GM23338 (cell line): ENCODE measurements at places on chromosomes 11 and 22. TPM values are rescaled to one million over a fixed set of nuclear protein-coding genes. Genes with fewer than 3 reads are reported as not detected.
A peak's percentile ranks its signal among the peaks of the same experiment; 100 is the strongest.

DNA sequence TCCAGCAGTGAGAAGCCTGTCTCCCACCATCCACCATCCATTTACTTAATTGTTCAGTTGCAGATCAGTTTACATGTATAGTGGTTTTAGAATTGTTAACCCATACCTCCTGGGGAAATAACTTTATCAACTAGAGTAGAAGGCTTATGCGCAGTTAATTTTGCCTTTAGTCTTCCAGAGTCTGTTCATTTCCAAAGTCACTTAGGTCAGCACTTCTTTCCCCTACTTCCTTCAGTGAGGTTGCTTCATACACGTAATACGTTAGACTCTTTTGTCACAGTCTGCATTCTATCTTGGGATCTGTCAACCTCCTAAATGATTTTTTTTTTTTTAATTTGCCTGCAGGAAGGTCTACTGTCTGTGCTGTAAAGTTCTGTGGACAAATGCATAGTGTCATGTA is 495.6 kb upstream of the ISX start:
- no peak overlapping the region for H3K4me3 ChIP-seq
- H3K27me3 ChIP-seq: no peaks in the 10 kb centered on the region
- no peak for DNase-seq
- no peaks in the 10 kb centered on the region for H3K4me1 ChIP-seq
- no peak overlapping the region for H3K27ac ChIP-seq
- H3K36me3 ChIP-seq: no peaks in the 10 kb centered on the region

- H3K4me3 ChIP-seq: no peak overlapping the region
- no peaks in the 10 kb centered on the region for H3K4me1 ChIP-seq
- H3K27ac ChIP-seq: no peak overlapping the region
- no peak for DNase-seq
- H3K27me3 ChIP-seq: no peaks in the 10 kb centered on the region
These were observed 30.6 kb downstream of the EXPH5 start for GRCh38 chr11:108562746-108563581.

Gene SERPING1
- total RNA-seq: 40.8 and 42.3 TPM in 2 replicates

DNA sequence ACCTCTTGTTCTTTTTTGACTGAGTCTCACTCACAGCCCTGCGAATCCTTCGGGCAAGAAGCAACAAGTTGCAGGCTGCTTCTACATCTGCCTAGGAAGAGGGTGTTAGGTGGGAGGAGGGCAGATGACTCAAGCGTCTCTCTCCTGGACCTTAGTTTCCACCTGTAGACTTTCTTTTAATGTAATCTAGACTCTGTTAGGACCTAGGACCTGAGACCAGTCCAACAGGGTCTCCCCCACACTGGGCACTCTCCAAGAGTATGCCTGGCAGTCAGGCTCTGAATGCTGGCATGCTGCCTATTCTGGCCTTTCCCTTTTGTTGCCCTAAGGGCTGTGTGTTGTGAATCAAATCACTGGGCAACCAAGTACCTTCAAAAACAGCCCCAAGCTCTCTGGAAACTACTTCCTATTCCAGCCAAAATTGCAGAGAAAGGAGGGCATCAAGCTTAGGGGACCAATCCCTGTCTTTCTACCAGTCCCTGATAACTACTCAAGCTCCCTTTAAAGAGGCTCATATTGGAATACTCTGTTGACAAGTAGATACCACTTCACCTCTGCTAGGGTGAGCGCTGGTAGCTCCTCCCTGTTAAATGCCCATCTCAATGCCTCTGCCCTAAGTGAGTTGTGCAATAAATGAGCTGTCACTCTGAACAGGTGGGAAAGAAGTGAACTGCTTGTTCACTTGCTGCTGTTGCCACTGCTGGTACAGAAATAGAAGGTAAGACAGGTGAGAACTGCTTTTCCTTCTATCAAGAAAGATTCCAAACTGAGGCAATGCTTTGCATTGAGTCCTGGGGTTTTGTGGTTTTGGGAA is at the start of gene BBOX1:
Gene BBOX1 (plus strand): TSS at position 514 of the 814 bp plus-strand sequence. CDS start 14,616 bp downstream, outside the sequence.
- no peak within 1 kb of the TSS for H3K27ac ChIP-seq
- no peaks in the 10 kb centered on the region for H3K27me3 ChIP-seq
- H3K36me3 ChIP-seq: no peaks in the 10 kb centered on the region

Gene NAALAD2
- total RNA-seq: 4.3 and 12.4 TPM in 2 replicates

Gene CDCA5
- 63.3 and 70.9 TPM in 2 replicates for total RNA-seq

- H3K36me3 ChIP-seq: no peaks in the 10 kb centered on the region
- no peak overlapping the region for H3K4me3 ChIP-seq
- H3K4me1 ChIP-seq: peaks cover 17% of the 10 kb centered on the region
- no peak overlapping the region for H3K27ac ChIP-seq
- no peak for DNase-seq
These were observed 22.3 kb downstream of the ZBTB16 start for GRCh38 chr11:114081641-114082414.

- H3K4me1 ChIP-seq: no peaks in the 10 kb centered on the region
- DNase-seq: no peak
- H3K4me3 ChIP-seq: no peak overlapping the region
- no peaks in the 10 kb centered on the region for H3K27me3 ChIP-seq
- no peaks in the 10 kb centered on the region for H3K36me3 ChIP-seq
These were observed 14.9 kb downstream of the DSCAML1 start for GRCh38 chr11:117782101-117782500.

DNA sequence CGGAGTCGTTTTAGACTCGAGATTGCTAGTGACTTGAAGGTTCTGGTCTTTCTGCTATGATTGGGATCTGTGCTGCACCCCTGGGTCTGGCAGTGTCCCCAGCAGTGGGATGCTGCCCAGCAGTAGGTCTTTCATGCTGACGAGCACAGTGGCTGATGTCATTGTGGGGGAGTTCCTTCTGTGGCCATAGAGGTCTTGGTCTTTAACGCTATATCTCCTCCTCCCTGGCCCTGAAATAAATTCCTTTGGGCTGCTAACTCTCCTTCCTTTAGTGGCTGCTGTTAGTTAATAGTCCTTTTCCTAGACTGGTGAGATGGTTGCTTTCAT is 136.3 kb downstream of the TEAD1 start:
- H3K36me3 ChIP-seq: no peaks in the 10 kb centered on the region
- DNase-seq: no peak
- H3K27me3 ChIP-seq: no peaks in the 10 kb centered on the region
- H3K27ac ChIP-seq: no peak overlapping the region

GRCh38 chr11:47393163-47394049 is 15.0 kb upstream of the SLC39A13 start:
- H3K27me3 ChIP-seq: no peaks in the 10 kb centered on the region
- no peak overlapping the region for H3K27ac ChIP-seq
- no peaks in the 10 kb centered on the region; the same call in 1 of the 2 replicates for H3K4me1 ChIP-seq
- no peaks in the 10 kb centered on the region for H3K36me3 ChIP-seq
- DNase-seq: no peak
- H3K4me3 ChIP-seq: no peak overlapping the region

Gene ATG13
- total RNA-seq: 71.1 and 71.4 TPM in 2 replicates

GRCh38 chr11:111944139-111944538 is 7.0 kb downstream of the DIXDC1 start:
- peak overlapping the region; percentile 29; the same call in 1 of the 2 replicates for H3K27ac ChIP-seq
- H3K4me3 ChIP-seq: no peak overlapping the region
- peak; percentile 52 for DNase-seq
- no peaks in the 10 kb centered on the region for H3K36me3 ChIP-seq

DNA sequence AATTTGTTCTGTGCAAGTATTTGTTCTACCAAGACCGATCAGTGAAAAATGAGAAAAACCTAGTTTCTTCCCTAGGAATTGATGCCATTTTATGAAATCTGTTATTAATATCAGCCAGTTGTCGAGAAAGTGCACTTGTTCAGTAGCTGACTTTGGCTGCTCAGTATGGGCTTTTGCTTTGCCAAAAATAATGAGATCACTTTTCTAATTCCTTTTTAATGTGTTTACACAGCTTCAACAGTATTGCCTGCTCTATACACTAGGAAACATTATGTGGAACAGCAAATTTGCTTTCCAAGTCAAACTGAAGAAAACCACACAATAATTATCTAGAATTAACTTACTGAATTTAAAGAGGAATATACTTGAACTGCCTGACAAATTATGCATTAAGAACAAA is 34.4 kb downstream of the SCUBE2 start:
- no peaks in the 10 kb centered on the region for H3K27me3 ChIP-seq
- H3K4me3 ChIP-seq: no peak overlapping the region
- no peak for DNase-seq
- no peak overlapping the region for H3K27ac ChIP-seq
- no peaks in the 10 kb centered on the region for H3K36me3 ChIP-seq
- H3K4me1 ChIP-seq: no peaks in the 10 kb centered on the region; the same call in 1 of the 2 replicates

Gene POU2AF2
- not detected in 2 replicates for total RNA-seq

Gene NAALADL1
- 11.0 and 13.7 TPM in 2 replicates for total RNA-seq

Gene RAB6A
- 107 and 127 TPM in 2 replicates for total RNA-seq

- DNase-seq: peak; percentile 100
- no peaks in the 10 kb centered on the region for H3K36me3 ChIP-seq
- H3K4me3 ChIP-seq: peak within 1 kb of the TSS; percentile 88
- peak within 1 kb of the TSS; percentile 94 for H3K27ac ChIP-seq
- no peaks in the 10 kb centered on the region for H3K27me3 ChIP-seq
These were observed at the start of gene CSTF3 for GRCh38 chr11:33161120-33162005. CSTF3 (minus strand) TSS chr11:33161480; CDS start chr11:33161325, 155 bp downstream.

DNA sequence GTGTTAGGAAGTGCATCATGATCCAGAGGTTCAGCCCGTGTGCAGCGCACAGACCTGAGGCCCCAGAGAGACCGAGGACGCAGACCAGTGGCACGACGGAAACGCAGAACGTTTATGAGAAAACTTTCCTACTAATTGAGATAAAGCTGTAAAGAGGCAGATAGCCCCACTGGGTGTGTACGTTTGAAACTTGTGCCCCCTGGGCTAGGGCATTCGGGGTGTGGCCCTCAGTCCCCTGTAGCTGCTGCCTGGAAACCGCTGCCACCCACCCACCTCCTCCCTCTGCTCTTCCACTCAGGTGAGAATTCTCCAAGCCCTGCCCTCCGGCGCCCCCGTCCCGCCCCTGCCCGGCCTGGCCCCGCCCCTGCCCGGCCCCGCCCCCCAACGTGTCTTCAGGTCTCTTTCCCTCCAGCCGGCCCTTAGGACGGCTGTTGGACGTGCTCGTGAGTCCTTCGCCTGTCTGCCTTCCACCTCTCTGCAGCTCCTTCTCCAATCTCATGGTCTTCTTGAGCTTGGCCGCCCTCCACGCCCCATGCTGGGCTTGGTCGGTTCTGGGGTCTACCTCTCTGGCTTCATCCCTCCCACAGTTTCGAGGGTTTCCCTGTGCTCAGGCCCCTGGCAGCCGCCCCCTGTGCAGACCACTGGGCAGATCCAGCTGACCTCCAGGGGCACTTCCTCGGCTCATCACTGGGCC is 12.1 kb downstream of the MAPK8IP2 start:
- no peak overlapping the region for H3K27ac ChIP-seq
- peak; percentile 70 for DNase-seq
- H3K4me1 ChIP-seq: no peaks in the 10 kb centered on the region; the same call in 1 of the 2 replicates
- no peaks in the 10 kb centered on the region for H3K36me3 ChIP-seq

- no peaks in the 10 kb centered on the region for H3K27me3 ChIP-seq
- H3K36me3 ChIP-seq: no peaks in the 10 kb centered on the region
- no peak overlapping the region for H3K27ac ChIP-seq
- DNase-seq: no peak
- H3K4me1 ChIP-seq: no peaks in the 10 kb centered on the region
These were observed 47.5 kb upstream of the PICALM start for GRCh38 chr11:86116386-86116726.

GRCh38 chr11:58575377-58576020 is at the start of gene LPXN:
LPXN (minus strand) TSS chr11:58575856; CDS start chr11:58575772, 84 bp downstream.
- H3K4me1 ChIP-seq: peaks cover 3% of the 10 kb centered on the region; the same call in 1 of the 2 replicates
- no peaks in the 10 kb centered on the region for H3K27me3 ChIP-seq
- peak within 1 kb of the TSS; percentile 71; the same call in 1 of the 2 replicates for H3K4me3 ChIP-seq

- peaks cover 8% of the 10 kb centered on the region; the same call in 1 of the 2 replicates for H3K4me1 ChIP-seq
- no peak overlapping the region for H3K4me3 ChIP-seq
- H3K27ac ChIP-seq: no peak overlapping the region
- no peaks in the 10 kb centered on the region for H3K36me3 ChIP-seq
- no peak for DNase-seq
These were observed 357.5 kb downstream of the TENM4 start for GRCh38 chr11:79083352-79083751.

Gene PANX2
- total RNA-seq: 5.1 and 5.9 TPM in 2 replicates

- no peak for DNase-seq
- H3K4me3 ChIP-seq: no peak overlapping the region
- H3K27me3 ChIP-seq: peaks cover 99% of the 10 kb centered on the region
- no peaks in the 10 kb centered on the region; the same call in 1 of the 2 replicates for H3K4me1 ChIP-seq
- H3K27ac ChIP-seq: no peak overlapping the region
- H3K36me3 ChIP-seq: no peaks in the 10 kb centered on the region
These were observed 48.5 kb upstream of the VPREB1 start for GRCh38 chr22:22196018-22196533.

DNA sequence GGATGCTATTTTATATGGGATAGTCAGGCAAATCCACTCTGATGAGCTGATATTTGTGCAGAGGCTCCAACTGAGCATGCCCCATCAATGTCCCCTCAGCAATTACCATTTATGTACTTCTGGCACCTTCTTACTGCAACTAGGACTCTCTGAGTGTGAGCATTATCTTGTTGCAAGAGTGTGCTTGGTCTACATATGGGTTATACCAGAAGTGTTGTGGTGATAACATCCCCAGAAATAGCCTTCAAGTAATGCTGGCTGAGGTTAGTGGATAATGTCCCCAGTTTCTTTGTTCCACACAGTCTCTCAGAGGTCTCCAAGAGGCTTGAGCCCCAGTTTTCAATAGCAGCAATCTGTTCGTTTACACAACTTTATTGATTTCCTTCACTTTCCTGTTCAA is 408.6 kb downstream of the JRKL start:
- H3K27ac ChIP-seq: no peak overlapping the region
- no peak overlapping the region for H3K4me3 ChIP-seq
- DNase-seq: no peak
- no peaks in the 10 kb centered on the region for H3K27me3 ChIP-seq
- no peaks in the 10 kb centered on the region for H3K36me3 ChIP-seq
- H3K4me1 ChIP-seq: no peaks in the 10 kb centered on the region

Gene MS4A3
- not detected in 2 replicates for total RNA-seq

GRCh38 chr22:19287889-19288288 is 3.6 kb downstream of the CLTCL1 start:
- peaks cover 47% of the 10 kb centered on the region for H3K4me1 ChIP-seq
- H3K27me3 ChIP-seq: peaks cover 16% of the 10 kb centered on the region
- H3K4me3 ChIP-seq: no peak overlapping the region
- no peak overlapping the region for H3K27ac ChIP-seq

DNA sequence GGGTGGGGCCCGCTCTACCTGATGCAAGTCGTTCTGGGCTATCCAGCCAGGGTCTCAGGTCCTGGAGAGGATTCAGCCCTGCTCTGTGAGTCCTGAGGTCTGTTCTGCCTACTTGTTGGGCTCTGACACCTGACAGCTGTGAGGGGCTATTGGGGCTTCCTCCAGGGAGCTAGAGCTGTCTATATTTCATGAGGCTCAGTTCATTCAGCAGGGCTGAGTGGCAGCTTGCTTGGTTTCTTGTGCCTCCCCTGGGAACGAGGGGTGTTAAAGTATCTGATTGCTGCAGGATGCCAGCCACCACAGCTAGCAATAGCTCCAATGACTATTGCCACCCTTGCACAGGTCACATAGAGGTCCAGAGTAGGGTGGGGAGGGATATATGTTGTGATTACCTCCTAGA is 26.7 kb downstream of the INSC start:
- peaks cover 8% of the 10 kb centered on the region for H3K4me1 ChIP-seq
- no peaks in the 10 kb centered on the region for H3K36me3 ChIP-seq
- H3K27ac ChIP-seq: no peak overlapping the region
- H3K4me3 ChIP-seq: no peak overlapping the region
- no peaks in the 10 kb centered on the region for H3K27me3 ChIP-seq
